ENCODE measurements at places on chromosomes 2 and 18. TPM values are rescaled to one million over a fixed set of nuclear protein-coding genes. Genes with fewer than 3 reads are reported as not detected.

GCKR gene
- 0.69 TPM for total RNA-seq

DNA sequence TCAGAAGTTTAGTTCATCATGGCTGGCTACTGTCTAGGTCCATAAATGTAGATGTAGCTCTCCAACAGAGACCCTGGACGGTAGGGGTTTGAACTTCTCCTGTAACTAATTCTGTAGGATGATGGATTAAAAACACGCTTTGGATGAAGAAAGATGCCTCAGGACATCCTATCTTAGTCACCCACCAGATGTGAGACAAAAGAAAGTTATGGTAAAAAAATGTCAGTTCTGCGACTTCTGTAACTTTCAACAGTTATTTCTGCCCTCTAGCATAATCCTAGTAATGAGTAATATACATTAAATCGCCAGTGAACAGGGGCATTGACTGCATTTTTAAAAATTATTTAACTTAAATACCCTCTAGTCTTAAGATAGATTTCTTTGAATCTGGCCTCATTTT lies 210.1 kb upstream of the LRATD1 start:
- H3K4me3 ChIP-seq, result no peak overlapping the region
- no peaks in the 10 kb centered on the region for H3K4me1 ChIP-seq
- no peaks in the 10 kb centered on the region for H3K36me3 ChIP-seq
- H3K27ac ChIP-seq, result no peak overlapping the region
- no peak for DNase-seq

DNA sequence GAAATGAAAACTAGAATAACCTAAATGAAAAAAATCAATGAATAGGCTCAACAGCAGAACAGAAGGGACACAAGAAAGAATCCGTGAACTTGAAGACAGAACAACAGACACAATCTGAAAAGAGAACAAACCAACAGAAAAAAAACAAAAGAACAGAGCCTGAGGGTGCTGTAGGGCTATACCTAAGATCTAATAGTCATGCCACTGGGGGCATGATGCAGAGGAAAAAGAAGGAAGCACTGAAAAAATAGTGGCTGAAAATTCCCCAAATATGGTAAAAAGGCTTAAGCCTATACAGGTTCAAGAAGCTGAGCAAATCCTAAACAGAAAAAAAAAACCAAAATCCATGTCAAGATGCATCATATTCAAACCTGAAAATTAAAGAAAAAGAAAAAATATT lies 50.3 kb downstream of the KANSL3 start:
- H3K36me3 ChIP-seq, result no peaks in the 10 kb centered on the region
- no peak overlapping the region for H3K4me3 ChIP-seq
- no peak overlapping the region for H3K27ac ChIP-seq
- no peak for DNase-seq

DNA sequence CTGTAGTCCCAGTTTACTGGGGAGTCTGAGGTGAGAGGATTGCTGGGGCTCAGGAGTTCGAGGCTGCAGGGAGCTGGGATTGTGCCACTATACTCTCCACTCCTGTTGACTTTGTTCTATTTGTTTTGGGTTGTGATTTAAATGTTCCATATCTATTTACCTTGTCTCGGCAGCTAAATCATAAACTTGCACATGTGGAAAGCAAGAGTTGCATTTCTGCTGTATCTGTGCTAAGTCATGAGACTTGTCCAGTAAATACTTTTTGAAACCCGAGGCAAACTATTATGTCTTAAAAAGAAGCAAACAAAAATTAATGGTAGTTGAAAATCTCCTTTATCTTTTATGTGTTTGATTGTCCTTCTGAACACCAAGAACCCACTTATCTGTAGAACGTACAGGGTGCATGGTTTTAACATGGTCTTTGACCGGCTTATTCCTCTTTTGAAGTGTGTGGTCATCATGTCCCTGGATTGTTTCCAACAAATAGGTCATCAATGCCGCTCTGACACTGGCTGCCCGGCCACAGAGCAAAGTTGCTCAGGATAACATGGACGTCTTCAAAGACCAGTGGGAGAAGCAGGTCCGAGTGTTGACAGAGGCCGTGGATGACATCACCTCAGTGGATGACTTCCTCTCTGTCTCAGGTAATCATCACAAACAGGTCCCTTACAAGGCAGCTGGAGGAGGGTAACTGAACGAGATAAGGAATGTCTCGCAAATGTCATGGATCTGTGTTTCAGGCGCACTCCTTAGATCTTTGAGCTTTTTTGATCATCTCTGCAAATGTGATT lies 241.1 kb upstream of the LRRTM1 start:
- no peaks in the 10 kb centered on the region for H3K36me3 ChIP-seq
- DNase-seq, result no peak
- H3K4me1 ChIP-seq, result no peaks in the 10 kb centered on the region
- H3K4me3 ChIP-seq, result no peak overlapping the region
- no peak overlapping the region for H3K27ac ChIP-seq

C2orf78 gene
- total RNA-seq, result not detected

GRCh38 chr2:69453475-69454129 lies 16.4 kb upstream of the NFU1 start:
- no peak overlapping the region for H3K4me3 ChIP-seq
- no peaks in the 10 kb centered on the region for H3K27me3 ChIP-seq
- H3K4me1 ChIP-seq, result no peaks in the 10 kb centered on the region
- no peaks in the 10 kb centered on the region for H3K36me3 ChIP-seq
- no peak overlapping the region for H3K27ac ChIP-seq

GRCh38 chr2:19932928-19933327 lies 31.1 kb upstream of the TTC32 start:
- H3K36me3 ChIP-seq, result no peaks in the 10 kb centered on the region
- DNase-seq, result no peak
- no peak overlapping the region for H3K27ac ChIP-seq
- no peaks in the 10 kb centered on the region for H3K27me3 ChIP-seq
- H3K4me1 ChIP-seq, result no peaks in the 10 kb centered on the region

DNA sequence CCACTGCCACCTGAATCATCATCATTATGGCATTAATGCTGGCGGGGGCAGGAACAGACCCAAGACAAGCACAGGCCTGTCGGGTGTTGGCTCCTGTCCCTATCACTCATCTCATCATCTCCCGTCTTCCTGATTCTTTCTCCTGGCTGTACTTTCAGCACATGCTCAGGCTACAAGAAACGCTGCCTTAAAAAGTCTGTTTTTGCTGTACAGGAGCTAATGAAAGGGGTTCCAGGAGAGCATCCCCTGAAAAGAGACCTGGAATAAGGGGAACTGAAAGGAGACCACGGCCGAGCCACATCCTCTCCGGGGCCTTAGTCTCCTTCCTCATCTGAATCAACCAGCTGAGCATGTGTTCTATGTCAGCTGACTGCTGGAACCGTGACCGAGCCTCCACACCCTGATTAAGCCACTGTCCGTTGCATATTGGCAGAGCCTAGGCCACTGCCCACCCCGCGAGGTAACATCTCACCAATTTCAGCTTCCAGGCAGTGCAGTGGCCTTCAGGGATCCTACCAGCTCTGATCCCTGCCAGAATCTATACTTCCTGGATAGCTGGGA lies 62.6 kb downstream of the DNMT3A start:
- no peaks in the 10 kb centered on the region for H3K27me3 ChIP-seq
- peak; percentile 66 for DNase-seq
- no peak overlapping the region for H3K4me3 ChIP-seq
- no peaks in the 10 kb centered on the region for H3K4me1 ChIP-seq

HSBP1L1 gene
- 6.6 TPM for total RNA-seq

DNA sequence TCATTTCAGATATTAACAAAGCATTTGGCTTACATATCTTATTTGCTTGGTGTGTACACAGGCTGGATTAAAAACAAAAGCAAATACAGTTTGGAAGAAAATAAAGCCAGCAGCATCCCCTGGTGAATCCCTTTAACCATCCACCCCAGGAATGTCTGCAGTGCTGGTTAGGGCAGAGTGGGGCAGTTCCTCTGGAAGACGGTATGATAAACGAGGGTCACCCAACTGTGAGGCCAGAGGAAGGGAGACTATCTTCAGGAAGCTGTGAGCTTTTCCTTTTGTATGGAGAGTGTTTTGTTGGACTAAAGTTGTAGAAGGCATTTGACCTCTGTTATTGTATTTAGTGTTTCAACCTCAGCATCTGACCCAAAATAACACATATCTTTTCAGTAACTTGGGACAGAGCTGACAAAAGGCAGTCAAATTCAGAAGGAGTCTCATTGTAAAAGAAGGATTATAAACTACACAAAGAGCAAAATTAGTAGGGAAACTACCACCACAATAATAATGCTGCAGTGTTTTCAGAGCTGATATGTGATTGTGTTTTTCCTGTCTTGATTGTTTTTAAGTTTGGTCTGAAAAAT lies 159.1 kb downstream of the FMNL2 start:
- no peak overlapping the region for H3K27ac ChIP-seq
- no peak overlapping the region for H3K4me3 ChIP-seq
- no peak for DNase-seq
- no peaks in the 10 kb centered on the region for H3K27me3 ChIP-seq
- H3K36me3 ChIP-seq, result no peaks in the 10 kb centered on the region

C2orf92 gene
- 17.5 TPM for total RNA-seq

DNA sequence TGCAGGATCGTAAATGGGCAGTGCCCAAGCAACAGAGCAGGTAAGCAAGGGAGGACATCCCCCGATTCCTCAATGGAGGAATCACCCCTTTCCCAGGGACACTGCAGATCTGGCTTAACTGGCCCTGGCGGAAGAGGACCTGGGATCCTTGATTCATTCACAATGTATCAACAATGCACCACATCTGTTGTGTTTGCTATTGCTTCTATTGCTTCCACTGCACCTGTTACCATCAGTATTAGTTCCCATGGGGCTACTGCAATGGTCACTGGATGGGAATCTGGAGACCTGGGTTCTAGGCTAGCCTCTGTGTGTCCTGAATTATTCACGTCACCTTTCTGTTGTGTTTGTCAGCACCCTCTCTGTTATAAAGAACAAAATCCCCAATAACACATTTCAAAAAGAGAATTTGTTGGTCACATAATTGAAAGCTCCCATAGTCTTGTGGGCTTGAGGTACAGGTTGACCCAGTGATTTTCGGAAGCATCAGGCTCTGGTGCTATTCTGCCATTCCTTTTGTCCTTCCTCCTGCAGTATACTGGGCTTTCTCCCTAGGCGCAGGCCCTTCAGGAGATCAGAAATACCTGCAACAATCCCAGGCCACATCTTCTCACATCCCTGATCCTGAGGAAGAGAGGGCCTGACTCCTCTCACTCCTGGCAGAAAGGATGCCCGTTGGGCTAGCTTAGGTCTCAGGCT lies 193.5 kb upstream of the GLI2 start:
- H3K36me3 ChIP-seq, result no peaks in the 10 kb centered on the region
- no peak for DNase-seq
- no peak overlapping the region for H3K4me3 ChIP-seq
- H3K27ac ChIP-seq, result no peak overlapping the region
- no peaks in the 10 kb centered on the region for H3K4me1 ChIP-seq

ABCA12 gene
- not detected for total RNA-seq

DNA sequence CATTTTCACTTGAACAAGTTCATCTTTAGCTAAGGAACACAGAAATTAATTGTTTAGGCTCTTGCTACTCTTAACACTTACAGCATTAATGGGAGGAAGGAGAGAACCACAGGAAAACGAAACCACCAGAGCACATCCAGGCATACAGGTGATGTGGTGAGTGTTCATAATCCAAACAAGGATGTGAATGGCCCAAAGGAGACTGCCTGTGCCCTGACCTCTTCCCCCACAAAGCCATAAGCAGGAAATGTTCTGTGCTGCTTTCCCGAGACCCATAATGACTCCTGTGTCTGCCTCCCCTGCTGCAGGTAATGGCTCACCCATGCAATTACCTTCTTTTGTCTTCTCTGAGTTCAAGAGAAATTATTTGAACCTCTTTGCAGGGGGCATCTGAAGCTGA lies 295.9 kb upstream of the LINC00305 start:
- no peaks in the 10 kb centered on the region for H3K4me1 ChIP-seq
- no peak overlapping the region for H3K27ac ChIP-seq
- H3K36me3 ChIP-seq, result no peaks in the 10 kb centered on the region
- no peak for DNase-seq
- H3K4me3 ChIP-seq, result no peak overlapping the region
- no peaks in the 10 kb centered on the region for H3K27me3 ChIP-seq

- no peaks in the 10 kb centered on the region for H3K4me1 ChIP-seq
- DNase-seq, result no peak
- no peaks in the 10 kb centered on the region for H3K27me3 ChIP-seq
- H3K36me3 ChIP-seq, result no peaks in the 10 kb centered on the region
Measured at GRCh38 chr18:2641638-2642037, 13.9 kb upstream of the SMCHD1 start.

NABP1 gene
- 19.4 TPM for total RNA-seq

DNA sequence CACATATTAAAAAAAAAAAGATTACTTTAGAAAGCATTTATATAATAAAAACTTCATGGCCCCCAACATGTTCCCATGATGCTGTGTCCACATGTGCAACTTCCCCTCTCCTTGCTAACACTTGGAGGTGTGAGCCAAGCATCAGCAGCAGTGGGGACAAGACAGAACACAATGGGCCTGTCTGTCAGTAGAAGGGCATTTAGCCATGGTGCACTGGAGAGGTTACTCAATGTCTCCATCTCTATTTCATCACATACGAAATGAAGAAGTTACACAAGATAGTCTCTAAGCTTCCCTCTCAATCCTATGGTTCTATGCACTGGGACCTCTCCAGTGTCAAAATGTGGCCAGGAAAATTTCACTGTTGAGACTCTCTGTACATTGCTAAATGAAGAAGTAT lies 2.5 kb downstream of the VIT start:
- H3K27ac ChIP-seq, result no peak overlapping the region
- H3K4me1 ChIP-seq, result no peaks in the 10 kb centered on the region
- DNase-seq, result no peak
- H3K27me3 ChIP-seq, result no peaks in the 10 kb centered on the region
- no peak overlapping the region for H3K4me3 ChIP-seq

DNA sequence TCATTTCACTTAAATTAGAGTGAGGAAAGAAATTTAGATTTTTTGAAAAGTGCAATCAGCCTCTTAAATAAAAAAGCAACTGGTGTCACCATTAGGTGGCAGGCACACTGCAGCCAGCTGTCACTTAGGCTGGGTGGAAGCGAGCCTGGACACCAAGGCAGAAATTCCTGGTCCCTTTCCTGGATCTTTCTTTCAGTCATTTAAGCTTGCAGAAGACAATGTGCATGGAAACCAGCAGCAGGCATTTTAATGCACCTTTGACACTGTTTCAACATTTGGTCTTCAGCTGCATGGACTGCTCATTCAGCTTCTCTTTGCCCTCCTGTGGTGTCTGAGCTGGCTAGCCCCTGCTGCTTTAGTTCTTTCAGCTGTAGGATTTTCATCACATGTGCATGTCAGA lies 61.0 kb downstream of the AQP4 start:
- no peak overlapping the region for H3K27ac ChIP-seq
- H3K4me1 ChIP-seq, result no peaks in the 10 kb centered on the region
- H3K27me3 ChIP-seq, result no peaks in the 10 kb centered on the region

DNA sequence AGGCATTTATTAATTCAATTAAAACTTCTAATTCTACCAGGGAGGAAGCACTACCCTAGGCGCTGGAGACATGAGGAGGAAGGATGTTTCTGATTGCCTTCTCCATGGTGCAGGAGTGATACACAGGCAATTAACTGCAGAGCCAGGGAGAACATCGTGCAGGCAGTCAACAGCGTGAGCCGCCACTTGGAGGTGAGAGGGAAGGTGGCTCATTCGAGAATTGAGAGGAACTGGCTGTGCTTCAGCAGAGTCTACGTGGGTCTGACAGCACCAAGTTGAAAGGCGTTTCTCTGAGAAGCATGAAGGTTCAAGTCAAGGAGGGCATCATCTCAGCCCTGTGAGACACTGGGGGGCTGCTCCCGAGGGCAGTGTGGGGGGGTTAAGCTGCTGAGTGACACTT lies 388.7 kb upstream of the MYT1L start:
- H3K4me1 ChIP-seq, result no peaks in the 10 kb centered on the region
- DNase-seq, result no peak
- no peaks in the 10 kb centered on the region for H3K36me3 ChIP-seq
- H3K4me3 ChIP-seq, result no peak overlapping the region
- no peaks in the 10 kb centered on the region for H3K27me3 ChIP-seq
